ENCODE measurements at places on chromosomes 12 and 14.
A peak's percentile ranks its signal among the peaks of the same experiment; 100 is the strongest.

DNA sequence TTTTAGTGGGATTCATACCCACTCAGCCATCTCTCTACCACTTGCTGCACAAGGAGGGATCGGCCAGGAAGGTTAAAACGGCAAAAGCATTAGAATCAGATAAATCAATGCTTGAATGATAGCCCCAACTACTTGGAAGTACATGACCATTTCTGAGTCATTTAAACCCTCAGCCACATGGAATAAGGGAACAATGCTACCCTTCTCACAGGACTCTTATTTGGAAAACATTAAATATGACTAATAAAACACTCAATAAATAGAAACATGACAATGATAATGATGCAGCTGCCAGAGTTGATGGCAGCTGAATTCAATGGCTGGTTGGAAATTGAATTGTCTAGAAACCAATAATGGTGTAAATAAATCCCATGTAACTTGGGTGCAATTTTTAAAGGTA, 165.4 kb downstream of the FLRT2 start:
- no peak for DNase-seq

- no peak for DNase-seq
These were observed 91.7 kb downstream of the GALC start for GRCh38 chr14:87901236-87901635.

- no peak for DNase-seq
These were observed 111.6 kb downstream of the BTG1 start for GRCh38 chr12:92034083-92034482.

- DNase-seq = no peak
These were observed 62.1 kb upstream of the MAP1LC3B2 start for GRCh38 chr12:116497051-116497591.

DNA sequence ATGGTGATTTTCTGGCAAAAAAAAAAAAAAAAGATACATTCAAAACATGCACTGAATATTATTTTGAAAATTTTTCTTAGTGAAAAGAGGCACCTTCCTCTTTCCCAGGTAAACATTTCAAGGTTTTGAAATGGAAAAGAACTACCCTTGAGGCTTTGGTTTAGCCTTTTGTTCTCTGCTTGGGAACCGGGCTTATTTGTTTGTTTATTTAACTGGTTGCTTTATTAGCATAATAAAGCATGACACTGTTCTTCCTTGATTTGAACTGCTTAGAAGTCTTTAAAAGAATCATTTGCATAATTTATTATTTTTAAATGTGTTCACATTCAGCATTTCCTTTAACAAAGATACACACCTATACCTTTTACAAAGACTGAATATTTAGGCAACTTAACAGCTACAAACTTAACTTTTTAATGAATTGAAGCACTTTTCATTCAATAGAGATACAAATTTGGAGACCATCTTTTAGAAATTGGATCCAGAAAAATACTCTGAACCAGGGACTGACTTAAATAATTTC, 174.5 kb downstream of the FBXL14 start:
- no peak for DNase-seq

DNA sequence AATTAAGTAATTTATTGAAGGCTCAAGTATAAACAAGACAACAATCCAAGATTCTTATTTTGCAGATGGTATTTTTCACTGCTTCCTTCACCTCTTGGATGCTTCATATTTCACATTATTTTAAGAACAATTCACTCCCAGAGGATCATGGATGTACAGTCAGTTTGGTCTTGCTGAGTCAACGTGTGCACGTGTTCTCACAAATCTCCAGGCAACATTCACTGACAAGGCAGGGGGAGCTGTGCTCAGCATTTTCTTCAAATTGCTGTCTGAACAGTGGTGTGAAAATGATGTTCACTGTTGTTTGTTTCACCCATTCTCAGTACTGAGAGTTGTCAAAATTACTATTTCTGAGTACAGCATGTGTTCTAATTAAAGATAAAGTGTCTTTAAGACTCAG, 118.3 kb upstream of the SLC38A4 start:
- no peak for DNase-seq

DNA sequence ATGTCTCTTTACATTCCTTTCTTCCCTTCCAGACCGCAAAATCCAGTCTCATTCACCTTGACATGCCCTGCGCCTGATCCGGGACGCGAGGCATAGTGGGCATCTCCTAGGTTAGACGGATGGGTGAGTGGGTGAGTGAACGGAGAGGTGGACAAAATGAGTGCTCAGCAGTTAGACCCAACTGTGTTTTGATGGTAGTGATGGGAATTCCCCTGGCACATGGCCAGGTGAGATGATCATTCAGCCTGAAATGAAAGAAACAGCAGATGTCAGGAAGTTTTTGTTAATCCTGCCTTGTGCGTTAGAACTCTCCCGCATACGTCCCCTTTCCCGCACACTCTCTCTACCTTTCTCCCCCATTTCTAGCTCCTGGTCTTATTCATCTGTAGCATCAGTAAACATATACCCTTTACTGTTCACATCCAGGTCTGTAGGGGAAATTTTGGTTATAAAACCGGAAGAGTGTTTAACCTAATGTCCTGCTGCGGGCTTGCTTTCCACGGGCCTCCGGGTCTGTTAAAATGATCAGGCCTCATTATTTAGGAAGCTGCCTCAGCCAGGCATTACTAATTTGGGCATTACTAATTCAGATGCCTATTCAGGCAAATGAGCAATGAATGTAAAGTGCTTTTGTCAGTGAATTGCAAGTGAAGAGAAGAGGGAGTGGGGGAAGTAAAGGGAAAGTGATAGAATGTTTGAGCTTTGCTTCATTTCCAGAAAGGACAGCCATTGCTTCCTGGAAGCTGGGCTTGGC, 172.8 kb downstream of the ETV6 start:
- DNase-seq = peak; percentile 39

GRCh38 chr14:59585891-59586554, 9.4 kb upstream of the CCDC175 start:
- no peak for DNase-seq

GRCh38 chr12:87155621-87156020, 873.6 kb downstream of the C12orf50 start:
- no peak for DNase-seq

DNA sequence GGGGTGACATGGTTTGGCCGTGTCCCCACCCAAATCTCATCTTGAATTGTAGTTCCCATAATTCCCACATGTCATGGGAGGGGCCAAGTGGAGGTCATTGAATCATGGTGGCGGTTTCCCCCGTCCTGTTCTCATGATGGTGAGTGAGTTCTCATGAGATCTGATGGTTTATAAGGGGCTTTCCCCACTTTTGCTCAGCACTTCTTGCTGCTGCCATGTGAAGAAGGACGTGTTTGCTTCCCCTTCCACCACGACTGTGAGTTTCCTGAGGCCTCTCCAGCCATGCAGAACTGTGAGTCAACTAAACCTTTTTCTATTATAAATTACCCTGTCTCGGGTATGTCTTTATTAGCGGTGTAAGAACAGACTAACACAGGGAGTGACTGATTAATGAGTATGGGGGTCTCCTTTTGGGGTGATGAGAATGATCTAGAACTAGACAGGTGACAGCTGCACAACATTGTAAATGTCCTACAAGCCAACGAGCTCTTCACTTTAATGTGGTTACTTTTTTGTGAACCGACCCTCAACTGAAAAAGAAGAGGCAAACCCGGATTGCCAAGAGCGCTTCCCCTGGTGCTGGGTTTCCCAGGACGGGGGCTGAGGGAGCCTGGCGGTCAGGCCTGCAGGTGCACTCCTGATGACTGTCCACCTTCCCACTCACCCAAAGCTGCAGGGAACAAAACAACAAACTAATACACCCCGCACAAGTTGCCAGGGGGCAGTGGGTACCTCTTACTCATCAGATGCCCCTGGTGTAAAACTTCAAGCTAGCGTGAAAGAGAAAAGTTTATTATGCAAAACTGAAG, 90.1 kb downstream of the NCOR2 start:
- no peak for DNase-seq

- DNase-seq = no peak
These were observed 963 bp downstream of the TCTN2 start for GRCh38 chr12:123671876-123672275.

- no peak for DNase-seq
These were observed 13.4 kb upstream of the SLC38A4 start for GRCh38 chr12:46839232-46839631.

DNA sequence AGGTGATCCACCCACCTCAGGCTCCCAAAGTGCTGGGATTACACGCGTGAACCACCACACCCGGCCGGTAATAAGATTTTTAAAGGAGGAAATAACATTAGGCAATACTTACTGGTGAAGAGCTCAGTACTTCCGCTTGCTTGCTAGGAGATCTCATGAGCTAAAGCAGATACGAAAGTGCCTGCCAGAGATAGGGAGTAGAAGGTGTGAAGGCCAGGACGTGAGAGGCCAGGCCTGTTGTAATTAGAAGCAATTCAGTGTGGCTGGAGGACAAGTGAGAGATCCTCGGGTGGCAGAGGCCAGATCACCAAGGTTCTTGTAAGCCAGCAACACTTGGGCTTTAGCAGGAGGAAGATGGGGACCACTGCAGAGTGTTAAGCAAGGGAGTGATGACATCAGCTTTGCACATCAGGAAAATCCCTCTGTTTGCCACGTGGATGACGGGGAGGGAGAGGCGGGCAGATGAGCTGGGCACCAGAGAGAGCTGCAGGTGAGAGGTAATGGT, 7.6 kb downstream of the TECPR2 start:
- DNase-seq = no peak

- DNase-seq = no peak
These were observed 51.0 kb upstream of the SRSF5 start for GRCh38 chr14:69715725-69716477.

DNA sequence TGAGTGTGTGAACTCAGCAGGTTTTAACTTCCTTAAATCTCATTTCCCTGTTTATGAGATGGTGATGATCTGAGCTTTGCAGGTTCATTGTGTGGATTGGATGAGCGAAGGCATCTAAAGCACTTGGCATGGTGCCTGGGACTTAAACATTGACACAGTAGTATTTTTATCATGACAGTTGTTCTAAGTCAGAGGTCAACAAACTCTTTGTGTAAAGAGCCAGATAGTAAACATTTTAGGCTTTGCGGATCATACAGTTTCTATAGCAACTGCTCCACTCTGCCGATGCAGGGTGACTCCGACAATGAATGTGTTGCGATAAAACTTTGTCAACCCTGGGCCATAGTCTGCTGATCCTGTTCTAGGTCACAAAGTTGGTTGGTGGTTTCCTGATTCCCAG, 25.2 kb downstream of the SLC24A4 start:
- DNase-seq = no peak

DNA sequence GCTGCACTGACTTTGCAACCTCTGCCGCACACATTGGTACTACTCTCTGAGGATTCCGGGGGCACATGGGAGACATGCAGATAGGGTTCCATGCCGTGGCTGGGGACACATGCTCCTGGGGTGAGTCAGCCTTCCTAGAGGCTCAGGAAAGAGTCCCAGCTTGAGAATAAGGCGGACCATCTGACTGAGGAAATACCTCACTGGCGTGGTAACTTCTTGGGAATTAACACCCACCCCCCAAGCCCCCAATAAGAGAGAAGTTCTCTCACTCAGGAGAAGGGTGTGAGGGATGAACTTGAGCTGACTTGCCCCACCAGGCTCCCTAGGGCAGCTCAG, 23.2 kb downstream of the PLXNC1 start:
- no peak for DNase-seq

- no peak for DNase-seq
These were observed 199.1 kb downstream of the GLT1D1 start for GRCh38 chr12:129052373-129052772.

GRCh38 chr14:39431416-39432178, 636 bp downstream of the FBXO33 start:
- peak; percentile 51 for DNase-seq

GRCh38 chr12:76199808-76200207, 115.3 kb upstream of the NAP1L1 start:
- DNase-seq = no peak

GRCh38 chr14:64945431-64946178, 3.1 kb upstream of the GPX2 start:
- no peak for DNase-seq

- no peak for DNase-seq
These were observed 47.6 kb upstream of the RBM19 start for GRCh38 chr12:114013575-114014345.

DNA sequence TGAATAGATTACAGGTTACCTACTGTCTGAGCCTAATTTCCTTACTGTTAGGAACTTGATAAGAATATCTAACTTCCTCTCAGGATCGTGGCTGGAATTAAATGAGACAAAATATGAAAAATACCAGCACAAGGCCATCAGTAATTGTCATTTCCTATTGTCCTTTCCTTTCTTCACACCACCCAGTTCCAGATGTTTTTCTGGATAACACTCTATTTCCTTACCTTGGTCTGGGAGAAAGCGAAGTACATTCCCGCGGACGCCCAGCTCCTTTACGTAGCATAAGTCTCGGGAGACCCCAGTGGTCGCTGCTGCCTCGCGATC, 376 bp downstream of the GDF3 start:
- no peak for DNase-seq

GRCh38 chr14:49954171-49954631, 61.3 kb downstream of the ARF6 start:
- DNase-seq = no peak

DNA sequence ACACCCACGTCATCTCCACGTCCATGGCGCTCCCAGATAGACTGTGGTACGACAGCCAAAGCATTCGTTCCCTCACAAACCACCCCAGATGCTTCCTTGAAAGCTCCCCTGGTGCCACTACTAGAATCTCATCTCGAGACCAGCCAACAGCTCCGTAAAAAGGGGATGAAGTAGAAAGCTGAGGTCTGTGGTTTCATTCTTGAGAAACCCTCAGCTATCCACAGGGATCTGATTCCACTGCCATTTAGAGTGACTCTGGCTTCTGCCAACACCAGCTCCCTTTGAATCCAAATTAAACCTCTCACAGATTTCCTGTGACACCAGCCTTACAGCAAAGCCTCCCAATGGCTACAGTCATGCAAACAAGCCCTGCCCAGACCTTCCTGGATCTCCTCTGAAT, 18.5 kb upstream of the FOXN3 start:
- no peak for DNase-seq

DNA sequence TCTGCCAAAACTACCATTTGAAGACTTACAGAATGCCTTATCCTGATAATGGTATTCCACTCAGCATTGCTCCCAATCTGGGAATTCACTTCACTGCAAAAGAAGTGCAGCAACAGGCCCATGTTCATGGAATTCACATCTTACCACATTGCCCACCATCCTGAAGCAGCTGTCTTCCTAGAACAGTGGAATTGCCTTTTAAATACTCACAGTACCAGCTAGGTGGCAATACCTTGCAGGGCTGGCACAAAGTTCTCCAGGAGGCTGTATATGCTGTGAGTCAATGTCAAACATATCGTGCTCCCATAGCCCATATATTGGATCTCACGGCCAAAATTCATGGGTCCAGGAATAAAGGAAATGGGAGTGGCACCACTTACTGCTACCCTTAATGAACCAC, 83.8 kb upstream of the PLEKHG7 start:
- DNase-seq = no peak

DNA sequence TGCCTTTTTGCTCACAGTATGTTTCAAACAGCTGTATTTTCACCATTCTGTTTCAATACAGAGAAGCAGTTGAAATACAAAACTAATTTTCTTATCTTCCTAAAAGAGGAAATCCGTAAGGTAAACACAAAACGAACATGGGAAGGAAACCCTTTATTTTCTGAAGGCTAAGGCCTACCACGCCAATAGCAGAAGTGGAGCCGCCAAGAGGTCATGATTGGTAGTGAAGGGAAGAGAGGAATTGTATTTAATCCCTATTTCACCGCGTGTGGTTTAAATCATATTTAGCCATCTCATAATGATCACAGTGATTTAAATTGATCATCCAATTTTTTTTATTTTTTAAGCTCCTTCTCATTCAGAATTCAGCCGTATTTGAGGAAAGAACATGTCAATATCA, 398.2 kb downstream of the PRKD1 start:
- no peak for DNase-seq

- DNase-seq = no peak
These were observed 739.9 kb downstream of the SLC16A7 start for GRCh38 chr12:60335745-60336144.

- DNase-seq = no peak
These were observed 199.5 kb downstream of the TMEM132D start for GRCh38 chr12:129704232-129704830.

Measured in activated naive CD8-positive, alpha-beta T cell treated with anti-CD3 and anti-CD28 coated beads for 36 hours (primary cell).